NCI-H2227 treated with DMSO at 0.1 percent for 48 hours (cell line): ENCODE measurements at places on chromosomes 3 and 15.

DNA sequence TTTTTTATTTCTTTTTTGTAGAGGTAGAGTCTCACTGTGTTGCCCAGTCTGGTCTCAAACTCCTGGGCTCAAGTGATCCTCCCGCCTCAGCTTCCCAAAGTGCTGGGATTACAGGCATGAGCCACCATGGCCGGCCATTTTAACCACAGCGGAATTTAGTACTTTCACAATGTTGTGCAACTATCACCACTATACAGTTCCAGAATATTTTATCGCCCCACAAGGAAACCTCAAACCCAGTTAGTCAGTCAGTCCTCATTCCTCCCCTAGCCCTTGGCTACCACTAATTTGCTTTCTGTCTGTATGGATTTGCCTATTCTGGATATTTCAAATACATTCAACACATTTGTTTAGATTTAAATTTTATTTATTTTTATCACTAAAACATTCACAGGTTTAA lies 15.5 kb upstream of the HOMER2 start:
- no peak for DNase-seq

- no peak for DNase-seq
Measured at GRCh38 chr15:81313686-81314085, 10.3 kb downstream of the STARD5 start.

GRCh38 chr15:62124176-62124972 lies 40.7 kb downstream of the C2CD4B start:
- DNase-seq: no peak

DNA sequence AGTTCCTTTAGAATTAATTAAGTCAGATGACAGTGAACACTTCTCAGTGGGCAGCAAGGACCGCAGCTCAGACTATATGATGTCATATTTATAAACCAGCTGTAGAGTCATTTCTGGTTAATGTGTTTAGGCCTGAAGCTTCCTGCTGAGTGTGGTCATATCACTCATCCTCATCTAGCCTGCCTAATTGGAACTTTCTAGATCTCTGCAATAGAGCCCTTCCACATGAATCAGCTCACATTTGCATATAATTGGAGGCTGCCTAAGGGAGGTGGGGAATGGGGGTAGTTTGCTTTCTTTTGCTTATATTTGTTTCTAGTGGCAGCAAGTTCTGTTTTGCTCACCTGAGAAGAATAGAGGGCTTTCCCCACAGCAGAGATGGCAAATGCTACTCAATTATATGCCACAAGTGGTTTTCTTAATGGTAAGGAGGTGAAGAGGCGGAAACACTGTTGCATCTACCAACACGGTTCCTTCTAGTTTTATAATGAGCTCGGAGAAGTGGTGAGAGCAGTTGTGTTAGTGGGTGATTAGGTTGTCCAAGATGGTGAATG lies 148.1 kb downstream of the KLHL25 start:
- no peak for DNase-seq

DNA sequence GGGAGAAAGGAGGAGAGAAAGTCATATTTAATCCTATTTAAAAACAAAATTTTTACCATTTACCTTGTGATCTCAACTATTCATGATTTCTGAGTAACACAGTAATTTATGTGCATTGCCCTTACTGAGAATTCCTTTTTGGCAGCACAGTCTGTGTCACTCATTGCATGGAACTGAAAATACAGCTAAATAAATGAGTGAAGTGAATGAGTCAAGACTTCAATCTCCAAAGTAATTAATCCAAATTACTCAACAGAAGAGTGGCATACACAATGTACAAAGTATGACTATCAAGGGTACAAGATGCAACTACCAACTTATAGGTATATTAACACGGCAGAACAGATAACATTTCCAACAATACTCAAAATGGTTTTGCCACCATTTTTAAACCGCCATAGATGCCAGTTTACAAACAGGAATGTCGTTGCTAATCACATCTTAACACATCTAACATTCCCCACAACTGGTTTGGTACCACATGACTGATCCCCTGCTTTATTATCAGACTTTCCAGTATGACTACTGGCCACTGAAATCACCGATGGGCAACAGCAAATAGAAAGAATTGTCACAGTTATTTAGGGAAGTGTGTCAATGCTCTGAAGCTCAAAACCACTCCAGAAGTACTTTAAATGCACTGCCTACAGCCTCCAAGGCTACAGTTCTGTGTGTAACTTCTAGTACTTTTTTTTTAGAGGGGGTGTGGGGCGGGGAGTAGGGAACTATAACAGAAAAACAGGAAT lies 410.4 kb downstream of the SHQ1 start:
- DNase-seq: no peak

GRCh38 chr3:141656771-141657170 lies 81.3 kb upstream of the RNF7 start:
- DNase-seq: no peak

GRCh38 chr3:156658732-156659090 lies 15.7 kb upstream of the TIPARP start:
- DNase-seq: no peak

GRCh38 chr3:18531662-18532061 lies 106.5 kb upstream of the SATB1 start:
- no peak for DNase-seq

- DNase-seq: no peak
Measured at GRCh38 chr3:109073116-109073515, 44.8 kb downstream of the MORC1 start.
